ENCODE measurements at places on chromosomes 1 and 21.

DNA sequence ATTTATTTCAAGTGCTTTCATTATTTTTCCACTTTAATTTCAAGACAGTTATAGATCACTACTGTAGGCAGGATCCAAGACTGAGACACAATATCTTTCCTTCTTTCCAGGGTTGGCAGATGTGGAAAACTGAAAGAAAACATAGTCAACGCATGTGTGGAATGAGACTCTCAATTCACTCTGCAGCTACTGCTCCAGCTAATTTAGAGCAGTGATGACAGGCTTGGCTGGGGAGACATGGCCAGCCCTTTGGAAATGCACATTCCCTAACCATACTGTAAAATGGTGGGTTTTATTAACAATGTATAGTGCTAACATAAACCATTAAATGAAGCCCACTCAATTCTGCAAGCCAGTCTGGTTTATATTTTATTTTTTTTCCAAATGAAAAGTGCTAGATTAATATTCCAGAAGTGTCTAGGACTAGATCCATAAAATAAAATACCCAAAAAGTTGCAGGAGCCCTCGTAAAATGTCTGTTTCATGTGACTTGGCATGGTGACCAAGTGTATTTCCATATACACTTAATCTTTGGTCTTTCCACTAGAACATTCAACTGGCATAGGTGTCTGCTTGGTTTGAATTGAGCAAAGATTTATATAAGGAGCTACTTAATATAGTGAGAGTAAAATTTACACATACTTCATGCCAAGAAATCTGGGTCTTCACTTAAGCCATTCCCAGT is 32.9 kb downstream of the COL11A1 start:
- H3K4me1 ChIP-seq, result 0 out of 2 replicates have a peak, but pooled peaks cover 3% of the 10 kb centered on the region
- no peak overlapping the region for H3K4me3 ChIP-seq
- H3K36me3 ChIP-seq, result no peaks in the 10 kb centered on the region
- no peaks in the 10 kb centered on the region for H3K27me3 ChIP-seq

DNA sequence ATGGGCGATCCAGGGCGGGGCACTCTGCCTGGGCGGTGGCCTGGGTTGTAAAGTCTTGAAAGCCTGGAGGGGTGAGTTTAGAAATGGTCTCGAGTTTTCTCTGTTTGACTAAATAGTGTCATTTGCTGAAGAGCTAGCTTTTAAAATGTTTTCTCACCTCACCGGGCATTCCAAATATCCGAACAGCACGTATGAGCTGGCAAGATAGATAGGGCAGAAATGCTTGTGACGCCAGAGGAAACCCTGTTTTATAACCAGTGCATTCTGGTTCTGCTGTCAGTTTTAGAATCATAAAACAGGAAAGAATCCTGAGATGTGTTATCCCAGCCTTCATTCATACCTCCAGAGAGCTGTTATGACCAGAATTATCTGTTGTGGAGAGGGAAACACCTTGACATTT is 725 bp downstream of the RTCA start:
- no peak overlapping the region for H3K27ac ChIP-seq
- H3K36me3 ChIP-seq, result peaks cover 50% of the 10 kb centered on the region
- DNase-seq, result no peak
- H3K4me1 ChIP-seq, result peaks cover 10% of the 10 kb centered on the region

DNA sequence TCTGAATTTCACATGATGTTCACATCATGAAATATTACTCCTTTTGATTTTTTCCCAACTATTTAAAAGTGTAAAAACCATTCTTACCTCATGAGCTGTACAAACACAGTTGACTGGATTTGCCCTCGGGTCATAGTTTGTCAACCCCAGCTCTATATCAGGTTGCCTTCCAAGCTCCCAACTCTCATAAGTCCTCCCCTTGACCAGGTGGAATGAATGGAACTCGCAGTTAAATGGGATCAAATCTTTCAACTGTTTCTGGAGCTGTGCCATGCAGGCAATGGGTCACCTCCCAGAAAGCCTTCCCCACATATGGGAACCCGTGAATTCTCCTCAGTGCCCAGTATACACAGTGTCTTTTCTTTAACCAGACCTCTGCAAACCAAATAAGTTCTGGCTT is 169.8 kb upstream of the FOXD3 start:
- H3K27ac ChIP-seq, result no peak overlapping the region
- peaks cover 4% of the 10 kb centered on the region for H3K4me1 ChIP-seq
- no peak overlapping the region for H3K4me3 ChIP-seq
- no peaks in the 10 kb centered on the region for H3K27me3 ChIP-seq
- no peak for DNase-seq

- H3K4me1 ChIP-seq, result peaks cover 26% of the 10 kb centered on the region
- H3K4me3 ChIP-seq, result no peak overlapping the region
- 0 out of 2 replicates have a peak overlapping the region, but pooled peaks have one; percentile 43 for H3K27ac ChIP-seq
- H3K36me3 ChIP-seq, result no peaks in the 10 kb centered on the region
- no peaks in the 10 kb centered on the region for H3K27me3 ChIP-seq
These were observed 59.9 kb downstream of the MAN1C1 start for GRCh38 chr1:25676488-25676887.

GRCh38 chr1:47382399-47382983 is 33.6 kb upstream of the FOXE3 start:
- peaks cover 3% of the 10 kb centered on the region for H3K36me3 ChIP-seq
- no peak overlapping the region for H3K4me3 ChIP-seq
- no peak for DNase-seq

GRCh38 chr21:28636752-28637691 is 355.7 kb downstream of the LTN1 start:
- H3K27me3 ChIP-seq, result no peaks in the 10 kb centered on the region
- peaks cover 19% of the 10 kb centered on the region for H3K4me1 ChIP-seq
- no peak overlapping the region for H3K4me3 ChIP-seq
- no peak overlapping the region for H3K27ac ChIP-seq
- 0 out of 2 replicates have a peak, but pooled peaks cover 3% of the 10 kb centered on the region for H3K36me3 ChIP-seq

DNA sequence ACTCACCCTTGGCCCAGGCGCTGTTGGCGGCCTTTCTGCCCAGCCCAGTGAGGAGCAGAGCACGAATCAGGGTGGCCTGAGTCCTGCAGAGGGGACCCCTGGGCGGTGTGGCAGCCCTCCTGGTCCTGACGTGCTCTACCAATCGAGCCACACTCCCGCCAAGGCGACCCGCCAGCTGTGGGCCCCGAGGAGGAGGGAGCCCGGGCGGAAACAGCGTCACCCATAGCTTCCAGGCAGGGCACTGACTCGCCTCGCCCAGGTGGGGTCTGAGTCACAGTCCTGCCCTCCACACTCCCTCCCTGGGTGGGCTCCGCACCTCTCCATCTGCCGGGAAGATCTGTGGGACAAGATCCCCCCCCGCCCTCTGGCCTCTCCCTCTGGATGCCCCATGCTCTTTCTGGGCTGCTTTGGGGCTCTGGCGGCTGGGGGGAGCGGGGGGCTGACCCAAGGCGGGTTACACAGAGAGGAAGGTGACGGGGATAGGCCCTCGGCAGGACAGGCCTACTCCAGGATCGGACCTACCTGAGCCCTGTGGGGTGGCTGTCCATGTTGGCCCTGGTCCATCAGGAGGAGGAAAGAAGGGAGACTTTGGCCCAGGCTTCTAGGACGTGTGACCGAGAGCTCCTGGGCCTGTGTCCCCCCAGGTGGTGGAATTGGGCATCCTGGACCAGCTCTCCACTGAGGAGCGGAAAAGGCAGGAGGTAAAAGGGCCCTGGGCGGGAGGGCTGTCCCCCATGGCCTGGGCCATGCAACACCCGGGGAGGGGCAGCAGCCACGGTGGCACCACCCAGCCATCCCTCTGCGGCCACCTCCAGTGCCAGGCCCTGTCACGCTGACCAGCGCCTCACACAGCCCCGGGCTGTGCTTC is 14.0 kb downstream of the ARHGEF16 start:
- no peak overlapping the region for H3K4me3 ChIP-seq
- H3K36me3 ChIP-seq, result peaks cover 5% of the 10 kb centered on the region
- H3K27me3 ChIP-seq, result no peaks in the 10 kb centered on the region
- peaks cover 17% of the 10 kb centered on the region for H3K4me1 ChIP-seq
